ENCODE measurements at places on chromosomes 11 and 22.
A peak's percentile ranks its signal among the peaks of the same experiment; 100 is the strongest.

DNA sequence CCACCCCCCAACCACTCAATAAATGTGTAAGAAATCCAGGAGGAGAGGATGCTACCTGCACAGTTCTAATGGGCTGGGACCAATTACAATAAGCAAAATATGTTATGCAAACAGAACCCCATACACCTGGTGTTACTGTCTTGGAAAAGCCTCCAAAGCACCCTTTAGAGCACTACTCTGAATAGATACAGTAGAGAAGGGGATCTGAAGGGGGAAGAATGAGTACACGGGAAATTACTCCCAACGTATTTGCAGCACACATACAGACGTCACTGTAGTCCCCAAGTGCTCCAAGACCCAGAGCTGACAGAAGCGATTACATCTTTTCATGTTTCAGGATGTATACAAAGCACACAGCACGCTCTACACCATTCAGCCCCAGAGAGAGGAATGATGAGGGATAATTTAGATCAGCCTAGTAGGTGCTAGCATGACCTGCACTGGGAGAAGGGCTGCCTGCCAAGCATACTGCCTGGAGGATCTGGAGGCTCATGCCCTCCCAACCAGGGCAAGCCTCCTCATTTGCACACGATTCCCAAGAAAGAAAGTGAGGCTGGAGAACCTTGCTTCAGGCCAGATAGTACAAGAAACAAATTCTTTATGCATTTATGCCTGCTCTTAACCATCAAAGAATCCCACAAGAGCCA, 63.8 kb downstream of the AMBRA1 start:
- DNase-seq: no peak

DNA sequence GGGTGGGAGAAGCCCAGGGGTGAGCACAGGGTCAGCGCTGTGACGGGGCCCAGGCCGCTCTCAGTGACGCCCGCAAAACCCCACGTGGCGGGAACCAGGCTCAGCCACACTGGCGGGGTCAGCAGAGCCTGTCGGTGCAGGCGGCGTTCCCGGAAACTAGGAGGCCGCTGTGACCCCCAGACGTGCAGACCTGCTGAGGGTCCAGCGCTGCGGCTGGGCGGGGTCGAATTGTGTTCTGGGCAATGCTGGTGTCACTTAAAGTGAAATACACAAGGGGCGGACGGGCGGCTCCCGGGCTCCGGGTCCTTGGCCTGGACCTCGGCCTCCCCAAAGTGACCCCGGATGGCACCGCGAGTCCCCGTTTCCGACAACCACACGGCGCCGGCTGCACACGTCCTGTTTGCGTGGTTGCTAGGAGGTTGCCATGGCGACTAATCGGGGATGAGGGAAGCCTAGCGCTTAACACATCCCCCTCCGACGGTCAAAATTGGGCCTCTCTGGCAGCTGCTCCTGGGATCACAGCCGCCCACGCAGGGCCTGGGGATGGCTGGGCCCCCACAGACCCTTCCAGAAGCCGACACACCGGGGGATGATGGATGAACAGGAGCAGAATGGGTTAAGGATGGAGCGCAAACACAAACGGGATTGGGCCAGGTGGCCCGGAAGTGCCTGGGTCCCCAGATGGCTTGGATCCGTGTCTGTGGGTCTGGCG, 81.7 kb upstream of the PRR5 start:
- no peak for DNase-seq

DNA sequence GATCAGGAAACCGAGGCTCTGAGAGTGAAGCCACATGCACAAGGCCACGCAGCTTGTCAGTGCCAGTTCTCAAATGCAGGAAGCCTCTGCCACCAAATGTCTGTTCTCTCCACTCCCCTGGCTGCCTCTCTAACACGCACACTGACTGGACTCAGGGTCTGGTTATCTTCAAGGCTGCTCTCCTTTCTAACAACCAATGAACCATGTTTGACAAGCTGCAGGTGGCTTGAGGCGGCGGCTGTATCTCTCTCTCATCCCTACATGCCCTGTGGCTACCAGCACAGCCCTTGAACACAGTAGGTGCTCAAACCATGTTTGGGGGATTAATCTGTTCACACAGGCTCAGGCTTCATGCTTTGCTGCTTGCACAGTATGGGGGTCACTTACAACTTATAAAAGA, 23.7 kb downstream of the MFNG start:
- DNase-seq: no peak

DNA sequence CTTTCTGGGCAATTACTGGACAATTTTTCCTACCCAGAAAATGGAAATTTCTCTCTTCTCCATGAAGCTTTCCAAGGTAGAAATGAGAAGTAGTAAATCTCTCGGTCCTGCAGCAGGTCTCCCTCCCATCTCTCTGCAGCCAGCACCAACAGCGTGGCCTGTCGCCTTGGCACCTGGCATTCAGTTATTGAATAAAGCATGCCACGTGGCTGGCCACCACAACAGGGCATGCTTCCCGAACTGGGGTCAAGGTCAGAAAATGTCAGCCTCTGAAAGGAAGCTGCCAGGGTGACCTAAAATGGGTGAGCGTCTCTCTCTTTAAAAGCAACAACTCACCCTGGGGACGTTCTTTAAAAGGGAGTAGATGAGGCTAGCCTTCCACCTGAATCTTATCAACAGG, 14.0 kb downstream of the CACNG2 start:
- no peak for DNase-seq

DNA sequence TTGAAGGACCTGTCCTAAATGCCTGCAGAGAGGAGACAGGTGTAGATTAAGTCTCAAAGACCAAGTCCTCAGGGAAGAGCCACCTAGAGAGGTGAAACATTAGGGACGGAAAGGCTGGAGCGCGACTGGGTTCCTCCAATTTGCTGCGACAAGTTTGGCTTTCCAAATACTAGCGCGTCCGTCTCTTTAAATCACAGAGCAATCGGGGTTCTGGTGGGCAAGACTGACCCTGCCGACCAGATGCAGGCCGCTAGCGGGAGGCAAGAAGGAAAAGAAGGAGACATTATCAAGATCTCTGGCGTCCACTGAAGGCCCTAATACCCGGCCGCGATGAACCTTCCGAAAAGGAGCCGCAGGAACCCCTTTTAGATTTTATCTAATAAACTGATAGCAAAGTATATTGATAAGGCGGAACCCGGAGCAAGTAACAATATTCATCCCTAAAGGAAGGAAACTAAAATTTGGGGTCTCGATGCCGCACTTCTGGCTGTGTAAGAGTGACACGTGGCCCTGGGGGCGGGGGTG, 128.2 kb upstream of the C11orf58 start:
- no peak for DNase-seq

DNA sequence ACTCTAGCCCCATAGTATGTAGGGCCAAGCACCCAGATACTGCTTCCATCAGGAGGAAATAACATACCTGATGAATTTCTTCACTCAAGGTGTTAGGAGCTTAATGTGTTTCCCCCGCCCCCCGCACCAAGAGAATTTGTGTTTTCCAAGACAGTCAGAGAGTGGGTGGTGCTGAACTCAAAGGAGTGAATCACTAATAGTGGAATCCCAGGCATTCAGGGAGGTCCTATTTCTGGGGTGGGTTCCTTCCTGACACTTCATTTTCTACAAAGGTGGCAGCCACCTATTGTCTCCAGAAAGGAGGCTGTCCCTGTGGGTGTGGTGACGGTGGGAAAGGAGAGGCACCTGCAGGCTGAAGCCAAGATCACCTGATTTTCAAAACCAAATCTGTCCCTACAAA, 50.8 kb upstream of the ELF5 start:
- DNase-seq: no peak

- DNase-seq: no peak
These were observed 79.3 kb downstream of the ADAMTS15 start for GRCh38 chr11:130527636-130528297.

DNA sequence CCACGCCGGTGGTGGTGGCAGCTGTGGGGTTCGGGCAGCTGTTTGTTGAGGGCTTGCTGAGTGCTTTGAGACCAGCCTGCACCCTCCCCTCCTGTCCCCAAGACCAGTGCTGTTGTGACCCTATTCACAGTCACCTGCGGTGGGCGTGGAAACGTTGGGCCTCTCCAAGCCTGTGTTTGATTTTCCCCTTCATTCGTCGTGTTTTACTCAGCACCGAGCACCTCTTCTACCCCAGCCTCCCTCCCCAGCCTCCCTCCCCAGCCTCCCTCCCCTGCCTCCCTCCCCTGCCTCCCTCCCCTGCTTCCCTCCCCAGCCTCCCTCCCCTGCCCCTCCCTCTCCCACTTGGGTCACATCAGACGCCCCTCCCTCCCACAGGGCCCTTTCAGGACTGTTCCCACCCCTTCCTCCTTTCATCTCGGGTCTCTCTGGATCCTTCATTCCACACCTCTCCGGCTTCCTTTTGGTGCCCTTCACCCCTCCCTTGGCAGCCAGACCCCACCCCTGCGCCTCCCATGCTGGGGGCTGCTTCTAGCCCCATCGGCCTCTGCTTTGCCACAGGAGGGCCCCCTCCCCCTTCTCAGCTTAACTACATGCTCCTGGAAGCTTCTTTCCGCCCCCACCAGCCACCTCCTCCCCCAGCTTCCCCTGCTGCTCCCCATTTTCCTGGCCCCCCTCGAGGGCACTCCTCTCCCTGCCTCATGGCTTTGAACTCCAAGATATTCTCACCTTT, 14.8 kb downstream of the FRMD8 start:
- no peak for DNase-seq

DNA sequence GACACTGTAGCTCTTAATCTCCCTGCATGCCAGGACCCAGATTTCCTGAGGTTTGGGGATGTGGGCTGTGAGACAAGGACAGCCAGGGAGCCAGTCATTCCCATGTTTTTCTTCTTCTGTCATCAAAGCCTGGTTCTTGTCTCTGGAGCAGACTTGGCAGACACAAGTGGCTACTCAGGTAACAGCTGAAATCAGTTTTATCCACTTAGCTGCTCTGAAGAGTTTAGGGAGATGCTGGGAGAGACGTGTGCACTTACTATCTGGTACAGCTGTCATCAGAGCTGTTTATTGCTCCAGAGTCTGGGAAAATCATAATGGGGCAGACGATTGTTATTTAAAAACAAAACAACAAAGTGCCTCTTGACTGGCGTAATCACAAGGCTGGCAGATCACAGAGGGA, 56.6 kb downstream of the CSNK2A3 start:
- no peak for DNase-seq

GRCh38 chr11:91081440-91082043, 858.7 kb upstream of the CHORDC1 start:
- DNase-seq: peak; percentile 55

- peak; percentile 6 for DNase-seq
These were observed 109.2 kb downstream of the TTC17 start for GRCh38 chr11:43467958-43468357.

GRCh38 chr11:12762696-12763324, 88.6 kb downstream of the TEAD1 start:
- no peak for DNase-seq

DNA sequence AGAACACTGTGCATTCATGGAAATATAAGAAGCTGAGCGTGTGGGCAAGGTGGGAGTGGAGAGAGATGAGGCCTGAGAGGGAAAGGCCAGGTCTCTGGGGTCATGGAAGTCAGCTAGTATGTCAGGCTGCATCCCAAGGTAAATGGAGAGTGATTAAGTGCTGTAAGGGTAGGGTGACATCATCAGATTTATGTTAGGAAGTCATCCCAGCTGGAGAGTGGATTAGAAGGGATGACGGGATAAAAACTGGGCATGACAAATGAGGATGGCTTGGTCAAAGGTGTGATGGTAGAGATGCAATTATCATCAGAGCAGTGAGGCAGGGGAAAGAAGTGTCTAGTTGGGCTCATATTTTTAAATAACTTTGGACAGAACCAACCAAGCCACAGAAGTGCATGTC, 3.5 kb upstream of the ENDOD1 start:
- no peak for DNase-seq

- no peak for DNase-seq
These were observed 265.4 kb upstream of the ARHGAP20 start for GRCh38 chr11:110977661-110978060.

- DNase-seq: no peak
These were observed at the start of gene SCN2B for GRCh38 chr11:118175993-118176777. Gene SCN2B (minus strand): TSS chr11:118176639. CDS start chr11:118176431, 208 bp downstream.

- no peak for DNase-seq
These were observed 2.8 kb downstream of the RIC8A start for GRCh38 chr11:210122-210802.

DNA sequence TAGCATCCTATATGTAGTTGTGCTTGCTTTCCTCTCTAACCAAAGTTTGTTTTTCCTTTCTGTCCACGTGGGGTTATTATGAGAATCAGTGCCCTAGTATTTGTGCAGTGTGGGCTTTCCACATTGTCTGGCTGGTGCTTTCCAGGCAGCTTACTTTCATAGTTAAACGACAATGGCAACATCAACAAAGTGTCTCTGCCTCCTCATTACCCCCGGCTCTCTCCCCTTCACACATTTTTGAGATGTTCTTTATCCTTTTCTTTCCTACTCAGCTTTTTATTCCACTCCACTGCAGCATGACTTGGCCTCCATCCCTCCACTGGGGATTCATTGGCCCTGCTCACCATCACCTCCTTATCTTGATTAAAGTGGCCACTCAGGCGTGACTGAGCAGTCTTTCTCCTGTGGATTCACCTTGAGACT, 19.1 kb downstream of the SPECC1L start:
- DNase-seq: peak; percentile 28

- DNase-seq: peak; percentile 33
These were observed 9.2 kb downstream of the RHOG start for GRCh38 chr11:3831378-3832239.

GRCh38 chr22:40345271-40345670, 1.0 kb upstream of the ADSL start:
- no peak for DNase-seq

- DNase-seq: no peak
These were observed 466.3 kb upstream of the ARHGAP42 start for GRCh38 chr11:100220801-100221200.

- no peak for DNase-seq
These were observed 20.8 kb upstream of the RFPL3 start for GRCh38 chr22:32336771-32337424.

DNA sequence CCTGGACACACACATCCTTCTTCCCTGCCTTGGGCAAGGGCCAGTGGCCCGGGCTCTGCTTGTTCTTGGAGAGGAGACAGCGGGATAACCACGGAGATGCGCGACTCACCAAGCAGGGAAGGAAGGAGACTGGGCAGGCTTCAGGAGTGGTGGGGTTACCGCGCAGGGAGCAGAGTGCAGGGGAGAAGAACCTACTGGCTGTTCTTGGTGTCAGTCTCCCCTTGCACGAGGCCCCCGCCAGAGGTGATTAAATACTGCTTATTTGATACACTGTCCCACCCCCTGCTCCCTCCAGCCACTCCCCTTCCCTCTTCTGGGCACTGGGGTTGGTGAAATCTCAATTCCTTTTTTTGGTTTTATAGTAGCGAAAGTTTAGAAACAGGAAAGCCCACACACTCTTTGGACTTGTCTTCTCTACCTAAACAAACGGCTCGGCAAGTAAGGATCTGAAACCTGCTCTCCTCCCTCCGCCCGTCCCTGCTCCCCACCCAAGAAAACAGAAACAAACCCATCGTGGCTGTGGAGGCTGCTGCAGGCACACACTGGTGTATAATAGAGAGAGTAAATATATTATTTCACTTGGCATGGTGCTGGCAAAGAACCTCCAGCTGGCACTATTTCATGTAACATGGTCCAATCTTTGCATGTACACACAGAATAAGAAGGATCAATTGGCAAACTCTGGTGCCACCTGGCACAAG, 10.8 kb downstream of the LARGE2 start:
- no peak for DNase-seq

GRCh38 chr22:45537734-45538181, 35.1 kb downstream of the FBLN1 start:
- no peak for DNase-seq

- DNase-seq: no peak
These were observed 14.5 kb upstream of the CYP2R1 start for GRCh38 chr11:14906578-14906977.

GRCh38 chr11:46247659-46248058, 29.8 kb upstream of the CREB3L1 start:
- peak; percentile 44 for DNase-seq

- no peak for DNase-seq
These were observed 26.3 kb downstream of the OPCML start for GRCh38 chr11:133506023-133506422.

- no peak for DNase-seq
These were observed 133.2 kb downstream of the ADAMTS15 start for GRCh38 chr11:130581646-130582045.

Measured in OCI-M1 (cell line).